Suprapubic skin (tissue), 4 donors: ENCODE measurements at places on chromosomes 1 and 21. TPM values are rescaled to one million over a fixed set of nuclear protein-coding genes. Genes with fewer than 3 reads are reported as not detected.

DNA sequence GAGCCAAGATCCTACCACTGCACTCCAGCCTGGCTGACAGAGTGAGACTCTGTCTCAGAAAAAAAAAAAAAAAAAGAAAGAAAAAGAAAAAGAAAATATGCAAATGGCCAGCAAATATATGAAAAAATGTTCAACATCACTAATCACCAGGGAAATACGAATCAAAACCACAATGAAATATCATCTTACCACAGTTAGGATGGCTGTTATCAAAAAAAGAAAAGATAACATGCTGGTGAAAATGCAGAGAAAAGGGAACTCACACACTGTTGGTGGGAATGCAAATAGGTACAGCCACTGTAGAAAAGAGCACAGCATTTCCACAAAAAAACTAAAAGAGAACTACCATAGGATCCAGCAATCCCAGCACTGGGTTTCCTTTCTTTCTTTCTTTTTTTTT is 477.5 kb downstream of the SMYD3 start:
- DNase-seq: no peak

MFAP2 gene
- 5.6 TPM for total RNA-seq

DNA sequence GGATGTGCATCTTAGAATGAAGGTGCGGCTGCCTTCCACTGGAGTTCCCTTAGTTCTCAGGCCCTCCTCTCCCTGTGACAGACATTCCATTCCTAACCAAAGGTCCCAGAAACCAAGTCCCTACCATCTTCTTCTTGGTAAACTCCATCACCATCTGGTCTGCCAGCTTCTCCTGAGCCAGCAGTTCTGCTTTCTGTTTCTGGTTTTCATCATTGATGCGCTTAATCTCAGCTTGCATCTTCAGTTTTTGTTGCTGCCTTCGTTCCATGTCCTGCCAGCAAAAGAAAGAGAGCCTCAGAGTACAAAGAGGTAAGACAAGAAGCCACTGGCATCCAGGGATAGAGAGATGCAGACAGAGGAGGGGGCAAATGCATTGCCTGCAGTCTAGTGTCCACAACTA is 18.0 kb upstream of the VSIG8 start:
- no peak for DNase-seq

DNA sequence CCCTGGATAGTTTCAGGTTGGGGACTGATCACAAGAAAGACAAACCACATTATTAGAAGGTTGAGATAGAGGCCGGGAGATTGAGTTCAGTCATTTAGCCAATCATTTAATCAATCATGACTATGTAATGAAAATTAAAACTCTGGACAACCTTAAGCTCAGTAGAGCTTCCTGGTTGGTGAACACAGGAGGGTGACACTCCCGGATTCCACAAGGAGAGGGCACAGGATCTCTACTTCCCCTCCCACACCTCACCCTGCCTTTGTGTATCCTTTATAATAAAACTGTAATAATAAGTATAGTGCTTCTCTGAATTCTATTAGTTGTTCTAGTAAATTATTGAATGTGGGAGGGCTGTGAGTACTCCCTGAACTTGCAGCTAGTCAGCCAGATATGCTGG is 150.1 kb downstream of the PIK3R3 start:
- DNase-seq: no peak

DNA sequence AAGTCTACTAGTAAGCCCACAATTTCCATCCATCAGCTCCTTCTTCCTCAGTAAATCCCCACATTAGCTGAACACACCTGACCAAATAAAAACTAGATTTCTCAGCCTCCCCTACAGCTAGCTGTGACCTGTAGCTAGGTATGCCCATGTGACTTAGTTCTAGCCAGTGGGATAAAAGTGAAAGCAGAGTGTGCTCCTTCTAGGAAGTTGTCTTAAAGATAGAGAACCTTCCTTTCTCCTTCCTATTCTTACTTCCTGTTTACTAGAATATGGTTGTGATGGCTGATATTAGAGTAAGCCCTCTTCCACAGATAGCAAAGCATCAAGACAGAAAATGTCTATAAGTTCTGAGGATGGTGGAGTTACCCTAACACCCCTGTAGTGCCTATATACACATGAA is 67.0 kb downstream of the PIK3R3 start:
- DNase-seq: no peak

GRCh38 chr1:245687636-245688535 is 533.1 kb downstream of the KIF26B start:
- no peak for DNase-seq

DNA sequence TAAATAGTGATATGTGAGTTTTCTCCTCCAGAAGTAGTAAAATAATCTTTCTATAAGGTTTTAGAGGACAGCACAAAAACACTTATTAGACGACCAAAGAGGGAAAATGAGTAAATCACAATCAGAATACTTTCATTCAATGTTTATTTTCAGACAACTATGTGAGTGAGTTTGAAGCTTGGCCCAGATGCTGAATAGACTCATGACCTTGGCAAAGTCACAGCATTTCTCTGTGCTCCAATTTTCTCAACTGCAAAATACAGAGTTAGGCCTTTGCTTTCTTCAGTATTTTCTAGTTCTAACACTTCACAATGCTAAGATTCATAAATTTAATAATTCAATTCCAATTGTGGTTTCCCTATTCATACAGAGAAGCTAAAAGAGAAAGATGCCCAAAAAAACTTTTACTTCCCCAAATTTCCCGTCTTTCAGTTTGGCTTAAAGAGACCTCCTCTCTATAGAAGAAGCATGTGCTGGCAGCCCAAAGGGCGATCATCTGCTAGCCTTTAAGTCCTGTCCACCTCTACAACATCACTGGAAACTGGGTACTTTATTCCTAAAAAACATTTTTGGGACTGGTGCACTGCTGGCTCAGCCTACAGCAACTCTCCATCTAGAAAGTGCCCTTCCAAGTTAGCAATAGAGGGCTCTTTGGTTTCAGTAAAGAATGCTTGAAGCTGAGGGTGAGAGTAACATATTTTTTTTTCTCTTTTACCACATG is 116.8 kb upstream of the GORAB start:
- DNase-seq: no peak

LRRC3 gene
- total RNA-seq: 6.2 TPM

DNA sequence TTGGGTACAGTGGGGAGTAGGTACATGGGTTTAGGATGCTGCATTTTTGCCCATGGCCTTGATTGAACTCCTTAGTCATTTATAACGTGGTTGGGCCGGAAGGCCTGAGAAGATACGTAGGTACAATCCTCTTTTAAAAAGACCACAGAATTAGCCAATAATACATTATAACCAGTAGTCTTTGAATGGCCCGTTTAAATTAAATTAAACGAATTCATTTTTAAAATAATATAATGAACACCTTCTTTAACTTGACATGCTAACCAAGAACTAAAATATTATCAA is 20.1 kb upstream of the ADAR start:
- DNase-seq: no peak
